ENCODE measurements at places on chromosomes 3 and 15.

DNA sequence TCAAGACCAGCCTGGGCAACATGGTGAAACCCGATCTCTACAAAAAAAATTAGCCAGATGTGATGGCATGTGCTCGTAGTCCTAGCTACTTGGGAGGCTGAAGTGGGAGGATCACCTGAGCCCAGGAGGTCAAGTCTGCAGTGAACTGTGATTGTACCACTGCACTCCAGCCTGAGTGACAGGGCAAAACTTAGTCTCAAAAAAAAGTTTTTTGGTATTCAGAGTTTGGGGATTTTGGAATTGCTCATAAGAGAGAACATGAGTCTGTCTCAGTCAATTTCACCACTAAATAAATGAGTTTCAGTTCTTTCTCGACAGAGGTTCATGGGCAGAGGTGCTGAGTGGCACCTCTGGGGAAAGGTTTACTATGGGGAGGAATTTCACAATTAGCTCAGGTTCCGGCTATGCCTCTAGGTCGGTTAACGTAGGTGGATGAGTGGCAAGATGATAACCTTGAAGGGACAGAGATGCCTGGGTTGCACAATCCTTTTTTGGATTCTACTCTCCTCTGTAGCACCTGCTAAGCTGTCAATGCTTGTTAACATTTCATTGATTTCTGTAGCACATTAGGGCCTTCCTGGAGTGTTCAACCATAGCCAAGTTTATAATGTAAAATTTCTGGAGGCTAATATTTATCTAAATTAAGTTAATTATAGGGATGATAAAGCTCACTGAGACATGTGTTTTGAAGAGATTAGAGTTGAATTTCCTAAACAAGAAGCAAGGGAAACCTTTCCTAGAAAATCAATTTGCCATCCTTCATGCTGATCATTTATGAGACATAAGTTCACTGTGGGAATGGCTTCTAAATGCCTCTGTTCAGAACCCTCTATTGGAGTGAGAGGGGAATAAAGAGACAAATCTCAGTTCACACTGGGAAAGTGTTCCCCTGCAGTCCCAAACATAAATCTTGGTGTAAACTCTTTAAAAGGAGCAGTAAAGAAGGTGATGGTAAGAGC is 37.4 kb upstream of the DCP1A start:
- no peak for DNase-seq

DNA sequence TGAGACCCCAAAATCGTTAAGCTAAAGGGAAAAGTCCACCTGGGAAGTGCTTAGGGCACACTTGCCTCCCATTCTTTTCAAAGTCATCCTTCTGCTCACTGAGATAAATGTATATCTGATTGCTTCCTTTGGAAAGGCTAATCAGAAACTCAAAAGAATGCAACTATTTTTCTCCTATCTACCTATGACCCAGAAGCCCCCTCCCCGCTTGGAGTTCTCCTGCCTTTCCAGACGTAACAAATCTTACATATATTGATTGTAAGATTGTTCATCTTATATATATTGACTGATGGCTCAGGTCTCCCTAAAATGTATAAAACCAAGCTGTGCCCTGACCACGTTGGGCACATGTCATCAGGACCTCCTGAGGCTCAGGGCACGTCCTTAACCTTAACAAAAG is 56.8 kb upstream of the ACAN start:
- DNase-seq, result no peak

DNA sequence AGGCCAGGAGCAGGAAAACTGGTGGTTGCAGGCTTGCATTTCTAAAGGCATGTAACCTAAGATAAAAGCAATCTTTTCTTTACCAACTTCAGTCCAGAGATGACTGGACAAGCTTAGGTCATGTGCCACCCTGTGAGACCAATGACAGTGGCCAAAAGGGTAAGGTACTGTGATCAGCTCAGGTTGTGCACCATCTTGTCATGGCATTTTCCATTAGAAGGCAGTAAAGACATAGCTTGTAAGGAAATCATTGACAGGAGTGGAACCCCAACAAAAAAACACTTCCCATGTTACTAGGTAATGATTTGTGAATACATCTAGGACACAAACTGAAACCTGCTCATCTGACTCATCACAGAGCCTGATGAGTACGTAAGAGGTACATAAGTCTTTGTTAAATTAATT is 35.2 kb downstream of the SSR3 start:
- no peak for DNase-seq

DNA sequence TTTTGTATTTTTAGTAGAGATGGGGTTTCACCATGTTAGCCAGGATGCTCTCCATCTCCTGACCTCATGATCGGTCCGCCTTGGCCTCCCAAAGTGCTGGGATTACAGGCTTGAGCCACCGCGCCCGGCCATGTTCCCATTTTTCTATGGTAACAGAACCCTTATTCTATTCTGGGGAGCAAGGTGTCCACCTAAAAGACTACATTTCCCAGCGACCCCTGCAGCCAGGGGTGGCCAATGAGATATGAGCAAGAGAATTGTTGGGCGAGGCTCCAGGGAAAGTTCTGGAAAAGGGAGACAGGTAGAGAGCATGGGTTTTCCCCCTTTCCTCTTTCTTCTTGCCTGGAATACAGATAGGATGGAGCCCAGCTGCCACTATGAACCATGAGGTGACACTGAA is 96.9 kb downstream of the LINGO1 start:
- DNase-seq, result no peak

DNA sequence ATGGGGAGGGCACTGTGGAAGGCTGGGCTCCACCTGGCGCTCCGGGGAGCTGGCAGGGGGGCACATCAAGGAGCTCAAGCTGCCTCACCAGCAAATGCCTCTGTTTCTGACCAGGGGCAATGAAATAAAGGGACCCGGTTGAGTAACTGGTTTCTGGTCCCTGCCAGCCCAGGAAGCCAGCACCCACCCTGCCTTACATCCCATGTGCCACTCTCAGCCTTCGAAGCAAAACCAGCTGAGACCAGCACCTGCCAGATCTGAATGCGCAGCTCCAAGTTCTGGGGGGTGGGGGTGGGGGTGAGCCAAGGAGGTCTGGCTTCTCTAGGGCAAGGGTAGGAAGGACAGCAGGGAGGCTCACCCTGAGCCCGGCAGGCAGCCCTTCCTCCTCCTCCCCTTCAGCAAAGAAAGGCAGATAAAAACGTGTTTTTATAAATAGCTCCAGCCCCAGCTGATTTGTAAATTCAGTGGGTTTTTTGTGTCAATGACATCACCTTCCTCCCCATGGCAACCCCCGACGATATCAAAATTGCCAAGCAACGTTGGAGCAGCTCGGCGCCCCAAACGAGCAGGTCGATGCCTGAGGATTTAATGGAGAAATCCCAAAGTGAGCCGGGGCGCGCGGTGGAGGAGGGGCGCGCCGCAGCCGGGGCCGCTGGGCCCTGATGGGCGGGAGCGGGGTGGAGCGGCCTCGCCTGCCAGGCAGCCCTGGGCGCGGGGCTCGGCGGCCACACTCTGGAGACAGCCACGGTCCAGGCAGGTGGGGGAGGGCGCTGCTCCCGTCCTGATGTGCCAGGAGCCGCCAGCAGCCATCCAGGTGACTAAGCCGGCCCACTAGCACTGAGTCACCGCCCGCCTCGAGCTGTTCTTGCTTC is at the start of gene PAK6:
PAK6 (plus strand) TSS at position 532 of the 872 bp plus-strand sequence. CDS start 25,723 bp downstream, outside the sequence.
- peak; percentile 59 for DNase-seq

DNA sequence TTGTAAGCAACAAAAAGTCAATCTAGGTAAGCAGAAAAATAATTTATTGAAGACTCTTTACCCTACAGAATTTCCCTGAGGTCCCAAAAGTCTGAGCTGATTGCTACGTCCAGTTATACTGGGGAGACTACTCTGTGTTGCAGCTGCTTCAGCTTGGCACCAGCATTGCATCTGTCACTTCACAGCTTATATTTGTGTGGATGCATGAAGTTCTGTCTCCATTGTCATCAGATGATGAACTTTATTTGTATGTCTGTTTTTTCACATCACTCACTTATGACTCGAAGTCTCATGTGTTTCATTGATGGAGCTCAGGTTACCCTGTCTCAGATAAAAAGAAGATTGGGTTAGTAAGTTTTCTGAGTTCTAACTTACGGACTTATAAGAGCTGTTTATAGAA is 75.3 kb upstream of the LRRFIP2 start:
- no peak for DNase-seq

DNA sequence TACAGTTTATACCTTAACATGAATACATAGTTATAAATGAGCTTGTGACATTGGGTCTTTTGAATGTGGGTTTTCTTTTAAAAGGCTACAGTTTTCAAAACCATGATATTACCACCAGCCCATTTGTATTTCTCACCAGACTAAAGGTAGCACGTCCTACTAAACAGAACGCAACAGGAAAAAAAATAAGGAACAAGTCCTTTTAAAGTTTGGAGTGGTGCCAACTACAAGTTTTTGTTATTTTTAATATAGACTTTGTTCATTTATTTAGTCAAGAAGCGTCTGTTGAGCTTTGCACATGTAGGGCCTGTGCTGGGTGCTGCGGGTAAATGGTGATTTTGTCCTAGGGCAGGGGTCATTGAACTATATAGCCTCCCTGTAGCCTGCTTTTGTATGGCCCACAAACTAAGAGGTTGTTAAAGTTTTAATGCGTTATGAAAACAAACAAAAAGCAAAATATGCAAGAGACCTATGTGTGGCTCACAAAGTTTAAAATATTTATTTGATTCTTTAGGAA is 164.4 kb downstream of the GHSR start:
- no peak for DNase-seq

GRCh38 chr3:186680869-186681268 is 15.1 kb downstream of the HRG start:
- no peak for DNase-seq

DNA sequence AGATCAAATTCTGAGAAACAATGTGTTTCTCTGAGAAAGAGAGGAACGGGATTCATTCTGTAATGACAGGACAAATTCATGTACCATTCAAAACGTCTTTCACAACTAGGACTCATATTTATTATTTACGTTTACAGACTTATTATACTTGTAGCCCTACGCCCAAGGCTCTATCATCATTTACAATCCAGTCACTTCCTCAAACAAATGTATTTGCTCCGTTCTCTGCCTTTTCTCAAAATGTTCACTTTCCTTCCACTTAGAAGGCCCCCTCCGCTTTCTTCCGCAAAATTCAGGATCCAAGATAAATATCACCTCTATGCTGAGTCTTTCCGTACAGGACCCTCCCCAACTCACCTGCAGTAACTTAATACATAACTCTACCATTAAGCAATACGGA is 745 bp downstream of the RSL24D1 start:
- DNase-seq, result no peak

DNA sequence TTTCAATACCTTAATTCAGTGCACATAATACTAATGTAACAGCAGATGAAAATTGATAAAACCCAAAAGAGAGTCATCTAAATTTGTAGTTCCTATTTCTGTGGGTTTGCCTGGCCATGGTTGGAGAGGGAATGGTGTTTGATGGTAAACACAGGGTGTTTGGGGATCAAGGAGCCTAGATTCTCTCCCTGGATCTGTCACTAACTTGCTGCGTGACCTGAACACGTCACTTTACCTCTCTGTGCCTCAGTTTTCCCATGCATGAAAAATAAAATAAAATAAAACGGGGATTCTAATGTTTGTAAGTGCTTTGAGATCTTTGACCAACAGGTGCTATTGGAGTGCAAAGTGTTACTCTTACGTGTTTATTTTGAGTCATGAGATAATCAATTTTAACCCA is 49.8 kb downstream of the GHSR start:
- DNase-seq, result no peak
